GM12878 (cell line): ENCODE measurements at places on chromosomes 5 and 9. TPM values are rescaled to one million over a fixed set of nuclear protein-coding genes. Genes with fewer than 3 reads are reported as not detected.

DNA sequence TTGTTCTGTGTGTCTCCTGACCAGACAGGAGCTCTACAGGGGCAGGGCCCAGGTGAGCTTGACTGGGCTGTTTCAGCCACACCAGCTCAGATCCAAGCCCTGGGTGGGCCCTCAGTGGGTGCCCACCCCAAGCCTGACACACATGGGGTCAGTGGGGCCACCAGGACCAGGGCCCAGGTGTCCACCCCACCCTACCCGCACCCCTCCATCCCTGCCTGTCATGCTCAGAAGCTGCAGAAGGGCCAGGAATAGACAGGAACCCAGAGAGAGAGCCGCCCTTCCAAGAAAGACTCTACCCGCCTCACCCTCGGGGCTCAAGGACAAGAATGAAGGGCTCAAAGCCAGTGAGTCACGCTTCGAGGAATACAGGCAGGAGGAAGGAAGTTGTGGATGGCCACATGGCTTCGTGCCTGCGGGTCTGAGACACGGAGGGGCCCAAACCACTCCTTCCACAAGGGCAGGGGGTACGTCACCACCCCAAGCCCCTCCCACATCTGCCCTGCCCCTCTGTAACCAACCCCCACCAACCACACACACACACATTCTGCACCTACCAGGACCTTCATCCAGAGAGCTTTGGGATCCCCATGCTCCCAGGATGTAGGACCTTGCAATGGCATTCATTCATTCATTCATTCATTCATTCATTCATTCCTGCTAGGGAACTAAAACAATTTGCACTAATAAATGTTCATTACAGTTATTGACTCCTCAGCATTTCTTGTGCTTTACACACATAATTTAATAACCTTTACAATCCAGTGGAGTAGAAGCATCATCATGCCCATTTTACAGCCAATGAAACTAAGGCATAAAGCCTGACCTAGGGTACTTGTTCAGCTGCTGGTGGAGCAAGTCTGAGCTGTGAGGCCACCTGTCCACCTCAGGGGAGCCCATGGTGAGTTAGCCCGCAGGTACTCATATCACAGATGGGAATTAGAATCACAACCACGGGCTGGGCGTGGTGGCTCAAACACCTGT is 55.9 kb upstream of the STXBP1 start:
- DNase-seq, result peak; percentile 24

DNA sequence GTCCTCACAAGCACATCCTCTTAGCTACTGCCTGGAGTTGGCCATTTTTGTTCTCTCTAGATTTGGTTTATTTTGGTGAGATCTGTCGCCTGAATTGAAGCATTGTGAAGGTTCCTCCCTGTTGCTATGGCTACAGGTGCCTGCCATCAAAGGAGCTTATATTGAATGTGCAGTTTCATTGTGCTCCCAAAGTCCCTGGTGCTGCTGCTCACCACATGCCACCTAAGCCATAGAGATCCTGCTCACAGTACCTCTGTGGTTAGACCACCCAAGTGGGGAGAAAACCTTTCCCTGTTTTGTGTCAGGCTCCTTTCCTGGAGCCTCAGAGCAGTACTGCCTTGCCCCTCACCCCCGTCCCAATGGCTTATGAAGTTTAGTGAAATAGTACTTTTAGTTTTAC is 383.4 kb downstream of the TMEM38B start:
- DNase-seq, result no peak

GRCh38 chr5:130995254-130995515 is 169.9 kb downstream of the HINT1 start:
- no peak for DNase-seq

- no peak for DNase-seq
Measured at GRCh38 chr5:164306662-164307061, 801.2 kb downstream of the MAT2B start.

DNA sequence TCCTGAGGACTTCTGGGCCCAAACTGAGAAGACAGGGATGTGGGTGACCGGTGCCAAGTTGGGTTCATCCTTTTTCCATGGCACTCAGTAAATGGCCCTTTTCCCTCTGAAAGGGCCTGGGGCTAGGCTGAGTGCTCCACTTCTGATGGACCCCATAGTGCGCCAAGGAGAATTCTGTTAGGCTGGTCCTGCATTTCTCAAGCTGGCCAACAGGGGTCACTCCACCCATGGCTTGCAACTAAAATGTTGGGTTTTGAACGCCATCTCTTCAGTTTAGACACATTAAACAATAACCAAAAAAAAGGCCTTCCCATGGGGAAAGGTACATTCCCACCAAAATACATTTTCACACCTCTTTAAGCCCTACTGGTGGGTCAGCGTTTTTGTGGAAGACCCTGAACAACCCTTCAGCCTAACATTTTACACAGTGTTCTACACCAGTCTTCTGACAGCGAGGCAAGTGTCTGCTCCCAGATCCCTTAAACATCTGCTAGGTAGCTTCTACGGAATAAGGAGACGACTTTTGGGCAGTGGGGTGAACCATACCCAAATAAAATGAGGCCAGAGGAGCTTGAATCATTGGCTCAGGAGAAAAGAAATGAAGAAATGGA is 27.3 kb downstream of the CNTFR start:
- DNase-seq, result no peak

- DNase-seq, result peak; percentile 84
Measured at GRCh38 chr9:95852059-95853032, 23.1 kb upstream of the ERCC6L2 start.

- DNase-seq, result no peak
Measured at GRCh38 chr9:77616191-77616590, 31.9 kb downstream of the GNA14 start.

DNA sequence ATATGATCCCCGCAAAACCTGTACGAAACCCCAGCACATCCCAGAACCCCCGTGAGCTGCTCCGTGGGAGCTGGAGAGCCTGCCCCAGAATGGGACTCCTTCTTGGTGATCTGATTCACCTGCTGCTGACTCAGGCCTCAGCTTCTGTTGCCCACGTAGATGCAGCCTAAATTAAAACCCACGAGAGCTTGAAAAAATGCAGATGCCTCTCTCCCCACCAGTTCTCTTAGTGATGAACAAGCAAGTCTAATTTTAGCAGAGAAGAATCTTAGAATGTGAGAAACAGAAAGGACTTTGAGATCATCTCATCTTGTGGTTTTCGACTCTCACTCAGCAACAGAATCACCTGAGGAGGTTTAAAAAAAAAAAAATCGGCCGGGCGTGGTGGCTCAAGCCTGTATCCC is 57.6 kb downstream of the TMOD1 start:
- peak; percentile 85 for DNase-seq

GRCh38 chr5:167271511-167271910 is 1019.9 kb upstream of the WWC1 start:
- DNase-seq, result no peak

- no peak for DNase-seq
Measured at GRCh38 chr9:136544964-136545691, 720 bp downstream of the NOTCH1 start.

The ACOT12 gene
- total RNA-seq, result not detected in 2 replicates

The IL5 gene
- not detected in 2 replicates for total RNA-seq
